Psoas muscle (tissue), 8 donors: ENCODE measurements at places on chromosomes 11 and 22. TPM values are rescaled to one million over a fixed set of nuclear protein-coding genes. Genes with fewer than 3 reads are reported as not detected.

Gene TNRC6B
- 32.5 TPM for total RNA-seq

DNA sequence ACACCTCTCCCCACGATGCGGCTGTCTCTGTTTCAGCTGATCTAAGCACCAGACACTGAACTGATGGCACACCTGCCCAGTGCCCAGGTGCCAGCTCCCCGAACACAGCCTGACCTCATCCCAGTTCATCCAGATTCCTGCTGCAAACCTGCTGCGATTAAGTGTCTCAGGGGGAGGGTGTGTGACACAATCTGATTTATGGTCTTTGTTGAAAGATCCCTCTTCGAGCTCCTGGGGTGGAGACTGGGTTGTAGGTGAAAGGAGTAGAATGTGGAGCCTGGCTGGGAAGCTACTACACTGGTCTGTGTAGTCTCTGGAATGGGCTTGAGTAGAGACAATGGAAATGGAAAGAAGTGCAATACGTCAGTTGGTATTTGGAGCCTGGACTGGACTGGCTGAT lies 390.3 kb downstream of the SHANK2 start:
- DNase-seq, result peak; percentile 25

DNA sequence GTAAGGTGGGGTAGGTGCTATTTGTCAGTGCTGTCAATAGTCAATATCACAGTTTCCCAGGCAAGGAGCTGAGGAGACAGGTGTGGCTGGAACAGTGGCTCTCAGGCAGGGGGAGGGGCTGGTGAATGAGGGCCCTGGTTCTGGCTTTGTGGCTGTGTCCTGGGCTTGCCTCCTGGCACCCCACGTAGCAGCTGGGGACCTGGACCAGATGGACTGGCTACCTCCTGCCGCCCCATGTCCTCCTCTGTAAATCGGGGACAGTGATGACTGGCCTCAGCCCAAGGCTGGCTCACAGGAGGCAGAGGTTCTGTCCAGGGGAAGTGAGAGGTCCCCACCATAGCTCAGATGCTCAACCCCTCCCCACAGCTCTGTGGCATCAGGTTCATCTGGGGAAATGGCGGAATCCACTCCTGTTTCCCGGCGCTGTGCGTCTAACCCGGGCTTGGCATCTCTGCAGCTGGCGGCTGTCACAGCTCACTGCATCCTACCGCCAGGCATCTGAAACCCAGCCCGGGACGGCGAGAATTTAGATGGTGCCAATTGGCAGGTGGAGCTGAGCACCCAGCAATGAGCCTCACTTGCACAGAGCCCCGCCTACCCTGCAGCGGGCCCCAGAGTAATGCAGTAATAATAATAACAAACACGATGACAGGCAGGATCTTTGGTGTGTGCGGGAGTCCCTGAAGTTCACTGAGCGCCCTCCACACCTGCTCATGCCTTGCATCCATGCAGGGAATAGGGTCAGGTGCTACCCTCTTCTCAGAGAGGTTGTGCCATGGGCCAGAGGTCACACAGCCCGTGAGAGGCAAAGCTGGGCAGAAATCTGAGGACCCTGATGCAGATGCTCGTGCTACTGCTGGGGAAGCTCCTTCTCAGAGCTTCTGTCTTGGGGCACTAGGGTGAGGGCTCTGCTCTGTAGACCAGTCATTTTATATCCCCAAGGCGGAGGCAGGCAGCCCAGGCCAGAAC lies 27.8 kb upstream of the SHISAL1 start:
- DNase-seq, result no peak

DNA sequence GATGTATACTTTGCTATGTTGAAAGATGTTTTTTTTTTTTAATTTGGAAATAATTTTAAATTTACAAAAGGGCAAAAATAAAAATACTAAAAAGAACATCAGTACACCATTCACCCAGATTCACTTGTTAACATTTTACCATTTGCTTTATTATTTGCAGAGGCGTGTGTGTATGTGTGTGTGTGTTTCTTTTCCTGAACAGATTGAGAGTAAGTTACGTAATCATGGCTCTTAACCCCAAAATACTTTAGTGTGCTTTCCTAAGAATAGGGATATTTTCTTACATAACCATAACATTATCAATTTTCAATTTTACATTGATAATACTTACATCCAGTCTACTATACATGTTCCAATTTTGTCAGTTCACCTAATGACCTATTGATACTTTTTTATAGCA lies 91.5 kb upstream of the HORMAD2 start:
- DNase-seq, result no peak

DNA sequence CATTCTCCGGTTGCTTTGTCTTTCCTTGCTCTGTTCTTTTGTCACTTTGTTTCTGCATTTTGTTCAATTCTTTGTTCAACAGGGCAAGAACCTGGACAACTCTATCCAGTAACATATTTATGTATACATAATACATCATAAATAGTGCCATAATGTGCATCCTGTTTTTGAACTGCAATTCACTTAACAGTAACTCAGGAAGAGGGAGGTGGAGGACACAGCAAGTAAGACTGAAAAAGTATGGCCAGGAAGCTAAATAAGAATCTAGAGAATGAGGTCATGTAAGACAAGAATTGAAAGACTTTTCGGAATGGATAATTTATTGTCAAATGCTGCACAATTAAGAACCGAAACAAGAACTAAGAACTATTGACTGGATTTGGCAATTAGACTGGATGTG lies 29.2 kb upstream of the CHORDC1 start:
- DNase-seq, result no peak

DNA sequence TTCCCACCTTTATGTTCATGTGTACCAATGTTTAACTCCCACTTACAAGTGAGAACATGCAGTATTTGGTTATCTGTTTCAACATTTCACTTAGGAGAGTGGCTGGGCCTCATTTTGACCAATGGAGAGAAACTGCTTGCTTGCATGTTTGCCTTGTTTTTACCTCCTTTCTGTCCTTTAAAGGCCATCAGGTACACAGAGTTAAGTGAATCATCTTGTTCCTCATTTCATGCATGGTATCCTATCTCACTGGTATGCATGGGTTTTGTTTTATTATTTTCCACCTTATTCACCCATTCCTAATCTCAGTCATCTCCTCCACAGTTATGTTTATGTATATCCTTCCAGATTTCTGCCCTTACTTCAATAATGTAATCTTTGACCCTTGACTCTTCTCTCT lies 101.0 kb downstream of the ELP4 start:
- DNase-seq, result no peak

Gene UPB1
- total RNA-seq, result 0.07 TPM

- DNase-seq, result no peak
Measured at GRCh38 chr11:131372234-131372962, 2.0 kb downstream of the NTM start.
